ENCODE measurements at places on chromosomes 2 and 18.

DNA sequence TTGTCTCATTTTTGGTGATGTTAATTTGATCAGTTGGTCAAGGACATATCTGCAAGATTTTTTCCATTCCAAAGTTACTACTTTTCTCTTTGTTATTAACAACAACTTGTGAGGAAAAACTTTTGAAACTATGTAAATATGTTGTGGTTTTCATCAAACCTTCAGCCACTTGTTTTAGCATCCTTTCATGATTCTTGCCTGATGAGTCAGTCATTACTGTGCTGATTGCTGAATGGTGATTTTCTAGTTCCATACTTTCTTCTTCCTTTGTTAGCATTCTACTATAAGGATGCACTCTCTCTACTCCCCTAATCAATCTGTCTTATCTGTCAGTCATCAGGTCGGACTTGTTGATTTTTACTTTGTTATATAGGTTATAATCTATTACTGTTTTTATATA, 10.9 kb downstream of the TMEM87B start:
- DNase-seq: no peak

- no peak for DNase-seq
These were observed 10.2 kb downstream of the ANO7 start for GRCh38 chr2:241198381-241199279.

DNA sequence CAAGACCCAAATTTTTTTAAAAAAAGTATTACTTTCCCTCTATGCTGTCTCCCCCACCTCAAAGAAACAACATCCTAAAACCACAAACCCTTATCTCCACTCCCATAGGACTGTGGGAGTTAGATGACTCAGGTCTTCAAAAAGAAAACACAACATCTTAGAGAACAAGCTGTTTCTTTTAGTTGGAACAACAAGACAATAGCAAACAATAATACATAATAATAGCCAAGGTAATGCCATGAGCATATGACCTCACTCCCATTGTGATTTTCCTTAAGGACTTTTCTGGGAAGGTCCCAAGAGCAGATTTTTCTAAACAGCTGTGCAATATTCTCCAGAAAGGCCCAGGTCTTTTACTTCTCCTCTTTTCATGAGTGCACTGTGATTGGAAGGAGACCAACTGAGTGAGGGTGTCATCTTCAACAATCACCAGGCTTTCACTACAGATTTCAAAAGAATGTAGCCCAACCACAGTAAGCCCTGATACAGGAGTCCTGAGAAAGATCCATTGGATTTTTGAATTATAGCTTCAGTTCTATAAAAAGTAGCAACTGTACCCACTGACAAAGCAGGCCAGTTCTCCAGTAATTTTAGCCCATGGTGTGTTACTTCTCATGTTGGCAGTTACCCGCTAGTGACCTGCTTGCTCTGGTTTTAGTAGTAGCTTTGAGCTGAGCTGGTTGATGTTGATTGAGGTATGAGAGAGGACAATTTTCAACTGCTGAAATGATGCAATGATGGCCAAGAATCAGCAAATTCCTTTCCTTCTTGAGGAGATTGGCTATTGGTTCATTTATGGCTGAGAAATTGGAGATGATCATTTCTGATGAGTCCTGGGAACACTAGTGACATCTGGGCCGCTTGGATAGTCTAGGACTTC, 144.5 kb upstream of the TCF4 start:
- no peak for DNase-seq

DNA sequence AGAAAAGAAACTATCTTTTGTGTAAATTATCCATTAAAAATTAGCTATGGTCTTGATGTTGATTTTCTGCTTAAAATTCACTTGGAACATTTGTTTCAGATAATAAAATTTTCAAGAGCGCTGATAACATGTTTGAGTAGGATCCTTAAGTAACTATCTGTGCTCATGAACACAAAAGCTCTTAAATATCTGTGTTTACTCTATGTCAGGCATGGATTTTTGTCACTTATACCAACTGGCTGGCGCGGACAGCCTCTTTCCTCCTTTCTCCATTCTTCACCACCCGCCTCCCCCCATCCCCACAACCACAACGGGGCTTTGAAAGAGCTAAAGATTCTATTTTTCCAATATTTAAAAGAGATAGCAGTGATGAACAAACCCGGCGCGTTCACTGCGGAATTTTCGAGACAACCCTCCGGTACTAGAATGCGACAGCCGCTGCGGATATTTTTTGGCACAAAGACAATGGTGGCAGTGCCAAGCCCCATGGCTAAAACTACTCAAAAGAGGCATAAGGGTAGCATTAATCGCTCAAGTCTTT, 181.5 kb downstream of the TCF4 start:
- no peak for DNase-seq

DNA sequence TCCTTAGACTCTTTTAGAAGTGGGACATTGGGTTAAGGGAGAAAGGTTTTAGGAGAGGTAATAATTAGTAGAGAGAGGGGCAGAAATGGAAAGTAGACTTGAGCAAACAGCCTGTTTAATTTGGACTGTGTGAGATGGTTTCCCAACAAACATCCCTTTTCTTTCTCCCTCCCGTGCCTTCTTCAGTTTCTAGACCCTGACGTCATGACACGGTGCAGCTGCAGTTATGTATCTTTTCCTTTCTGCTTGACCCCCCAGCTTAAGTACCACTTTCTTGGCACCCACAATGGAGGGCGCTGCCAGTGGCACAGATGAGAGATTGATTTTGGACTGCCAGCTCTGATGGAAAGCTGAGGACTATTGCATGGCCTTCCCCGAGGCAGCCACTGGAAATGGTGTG, 86.9 kb upstream of the FAM136A start:
- no peak for DNase-seq

DNA sequence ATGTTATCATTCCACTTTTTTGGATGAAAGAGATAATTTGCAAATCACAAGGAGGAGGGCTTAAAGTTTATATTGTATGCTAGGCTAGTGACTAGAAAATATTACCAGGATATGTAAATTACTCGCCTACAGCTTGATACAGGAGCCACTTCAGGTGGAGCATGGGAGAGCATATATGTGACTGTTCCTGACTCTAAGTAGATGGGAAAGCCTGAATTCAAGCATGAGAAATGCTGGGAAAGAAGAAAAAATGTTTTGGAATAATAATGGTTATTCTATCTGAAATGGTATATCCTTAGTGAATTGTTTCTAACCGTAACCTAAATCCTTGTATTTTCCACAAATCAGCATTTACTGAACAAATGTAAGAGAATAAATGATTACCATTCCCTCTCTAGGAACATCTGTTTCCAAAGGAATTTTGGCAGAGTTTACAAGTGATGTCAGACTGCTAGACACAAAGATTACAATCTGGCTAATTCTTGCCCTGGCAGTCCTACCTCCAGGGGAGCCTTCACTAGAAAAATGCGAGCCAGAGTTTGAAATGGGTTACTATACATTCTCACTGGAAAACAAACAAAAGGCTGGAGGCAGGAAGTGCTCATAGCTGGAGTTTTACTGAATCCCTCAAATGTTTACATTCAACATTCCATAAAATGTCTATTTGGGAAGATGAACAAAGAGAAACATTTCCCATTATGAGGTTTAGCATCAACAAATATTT, 129.4 kb upstream of the MAPRE2 start:
- no peak for DNase-seq

- no peak for DNase-seq
These were observed 43.0 kb upstream of the ITGB6 start for GRCh38 chr2:160242893-160243564.

DNA sequence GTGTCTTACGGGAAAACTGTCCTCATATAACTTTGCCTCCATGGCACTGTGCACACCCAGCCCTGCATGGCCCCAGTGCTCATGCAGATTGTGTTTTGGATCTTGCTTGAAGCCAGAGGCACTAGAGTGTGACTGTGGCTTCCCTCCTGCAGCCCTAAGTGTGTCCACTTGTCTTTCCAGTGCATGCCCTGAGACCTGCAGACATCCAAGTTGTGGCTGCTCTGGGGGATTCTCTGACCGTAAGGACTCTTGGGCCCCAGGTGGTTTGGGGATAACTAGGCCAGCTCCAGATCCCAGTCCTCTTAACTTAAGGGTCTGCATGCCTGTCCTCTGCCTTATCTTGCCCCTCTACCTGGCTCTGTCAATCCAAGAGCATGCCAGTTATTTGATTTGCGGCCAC, 96.6 kb downstream of the PLB1 start:
- DNase-seq: no peak

DNA sequence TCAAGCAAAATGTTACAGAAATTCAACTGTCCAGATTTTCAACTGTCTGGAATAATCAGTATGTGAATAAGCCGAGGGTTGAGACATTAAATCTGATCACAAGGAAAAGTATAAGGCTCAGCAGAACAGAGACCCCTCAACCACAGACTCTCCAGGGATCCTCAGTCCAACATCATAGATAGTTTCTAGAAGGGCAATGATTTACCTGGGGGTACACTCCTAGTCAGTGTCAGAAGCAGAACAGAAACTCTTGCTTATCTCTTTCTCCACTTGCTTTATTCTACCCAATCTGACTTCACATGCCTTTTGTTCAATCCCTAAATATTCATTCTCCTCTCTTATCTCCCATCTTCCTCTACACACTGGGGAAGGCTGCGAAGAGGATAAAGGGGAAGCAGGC, 36.4 kb downstream of the ICOS start:
- DNase-seq: no peak

DNA sequence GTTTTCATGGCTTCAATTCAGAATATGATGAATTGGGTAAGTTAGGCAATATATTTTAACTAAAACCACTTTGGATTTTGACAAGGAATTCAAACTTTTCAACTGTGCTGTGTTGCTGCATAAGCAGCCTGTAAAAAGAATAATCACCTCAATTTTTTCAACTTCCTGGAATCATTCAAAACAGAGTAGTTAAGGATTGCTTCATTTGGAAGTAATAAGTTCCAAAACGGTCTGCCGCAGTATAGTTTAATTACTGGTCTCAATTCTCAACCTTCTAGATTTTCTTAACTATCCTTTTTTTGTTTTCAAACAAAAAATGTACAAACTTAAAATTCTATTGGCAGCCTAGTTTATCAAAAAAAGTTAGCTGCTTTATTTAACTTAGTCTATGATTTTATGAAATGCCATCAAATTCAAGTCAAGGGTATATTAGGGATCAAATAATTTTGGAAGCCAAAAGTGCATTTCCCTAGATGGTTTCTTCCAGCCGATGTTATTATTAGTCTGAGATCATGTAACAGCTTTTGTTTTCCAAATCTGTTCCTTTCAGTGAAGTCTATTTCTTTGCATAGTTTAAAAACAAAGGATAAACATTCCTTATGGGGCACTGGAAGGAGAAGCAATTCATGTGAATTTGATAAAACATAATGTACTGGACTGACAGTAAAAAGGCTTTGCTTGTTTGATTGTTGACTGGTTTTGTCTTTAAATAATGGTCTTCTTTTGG, 76.1 kb upstream of the ETAA1 start:
- no peak for DNase-seq

- no peak for DNase-seq
These were observed 15.8 kb downstream of the ATF2 start for GRCh38 chr2:175152242-175152641.

DNA sequence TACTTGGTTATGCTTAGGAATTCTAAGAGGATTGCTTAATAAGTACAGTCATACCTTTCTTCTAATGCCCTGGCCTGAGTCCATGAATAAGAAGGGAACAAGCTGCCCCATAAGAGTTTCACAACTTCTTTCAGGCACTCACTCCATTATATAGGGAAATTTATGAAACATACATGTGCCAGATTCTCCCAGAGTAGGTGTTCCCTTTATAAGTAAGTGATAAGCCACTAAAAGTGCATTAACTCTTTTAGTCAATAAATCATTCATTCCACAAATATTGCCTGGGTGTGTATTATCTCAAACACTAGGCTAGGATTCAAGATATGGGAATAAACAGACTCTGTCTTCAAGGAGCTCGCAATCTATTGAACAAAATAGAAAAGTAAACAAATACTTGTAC, 84.5 kb upstream of the RBBP8 start:
- DNase-seq: no peak

- DNase-seq: no peak
These were observed 260.6 kb downstream of the ZEB2 start for GRCh38 chr2:144259332-144259731.

DNA sequence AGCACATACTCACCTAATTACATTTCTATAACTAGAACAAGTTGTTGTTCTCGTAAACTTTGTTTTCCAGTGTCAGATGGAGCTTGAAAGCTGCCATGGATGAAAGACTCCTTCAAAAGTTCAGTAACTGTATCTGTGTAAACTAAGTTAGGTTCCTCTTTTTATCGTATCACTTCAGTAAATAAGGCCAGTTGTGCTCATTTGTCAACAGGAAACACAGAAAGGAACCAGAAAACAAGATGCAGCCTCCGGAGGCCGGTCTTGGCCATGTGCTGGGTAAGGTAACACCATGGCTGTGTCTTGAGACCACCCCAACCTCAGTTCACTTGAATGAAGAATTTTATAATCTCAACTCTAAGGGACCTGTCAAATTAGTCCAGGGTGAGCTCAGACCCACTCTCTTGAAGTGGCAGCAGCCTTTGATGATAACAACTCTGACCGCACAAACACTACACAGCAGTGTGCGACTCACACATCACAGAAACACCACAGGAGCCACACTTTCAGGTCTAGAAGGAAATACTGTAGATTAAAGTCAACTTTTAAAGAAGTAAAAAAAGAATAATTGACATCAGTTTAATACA, 213.8 kb downstream of the AFF3 start:
- no peak for DNase-seq

DNA sequence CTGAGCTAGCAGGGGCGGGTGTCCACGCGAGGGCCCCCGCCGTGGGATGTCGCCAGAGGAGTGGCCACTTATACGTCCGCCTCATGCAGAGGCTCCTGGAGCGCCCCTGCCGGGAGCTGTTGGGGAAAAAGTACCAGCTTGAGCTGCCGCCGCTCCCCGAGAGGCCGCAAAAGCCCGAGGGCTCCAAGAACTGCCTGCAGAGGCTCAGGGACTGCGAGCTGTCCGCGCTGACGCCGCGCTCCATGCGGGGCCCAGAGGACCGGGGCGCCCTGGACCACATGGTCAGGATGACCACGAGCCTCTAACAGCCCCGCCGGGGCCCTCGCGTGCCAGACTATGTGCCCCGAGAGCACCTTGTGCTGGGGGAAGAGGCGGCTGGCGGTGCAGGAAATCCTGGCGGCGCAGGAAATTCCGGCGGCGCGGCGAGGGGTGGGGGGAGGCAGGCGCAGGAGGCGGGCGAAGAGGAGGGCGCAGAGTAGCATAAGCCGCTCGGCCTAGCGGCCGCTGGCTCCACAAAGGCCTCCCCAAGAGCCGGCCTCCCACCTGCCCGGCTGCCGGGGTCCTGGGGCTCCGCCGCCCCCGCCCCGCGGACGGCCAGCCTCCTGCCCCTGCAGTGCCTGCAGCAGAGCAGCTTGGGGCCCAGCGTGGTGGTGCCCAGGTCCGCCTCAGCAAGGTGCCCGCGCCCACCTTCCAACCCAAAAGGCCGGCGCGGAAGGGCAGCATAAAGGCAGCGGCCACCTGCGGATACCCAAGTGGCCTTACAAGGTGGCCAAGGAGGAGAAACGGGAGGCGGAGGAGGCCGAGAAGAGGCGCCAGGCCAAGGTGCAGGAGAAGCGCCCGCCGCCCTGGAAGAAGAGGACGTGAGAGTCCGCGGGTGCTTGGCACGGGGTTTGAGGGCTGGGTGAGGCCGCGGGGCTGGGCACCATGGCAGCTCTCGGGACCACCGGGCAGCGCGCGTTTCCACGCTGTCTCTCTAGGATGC, 42.1 kb upstream of the TRIM43B start:
- peak; percentile 45 for DNase-seq

- DNase-seq: no peak
These were observed 48.2 kb upstream of the REV1 start for GRCh38 chr2:99537910-99538485.
